ENCODE measurements at places on chromosomes 2 and 18.

DNA sequence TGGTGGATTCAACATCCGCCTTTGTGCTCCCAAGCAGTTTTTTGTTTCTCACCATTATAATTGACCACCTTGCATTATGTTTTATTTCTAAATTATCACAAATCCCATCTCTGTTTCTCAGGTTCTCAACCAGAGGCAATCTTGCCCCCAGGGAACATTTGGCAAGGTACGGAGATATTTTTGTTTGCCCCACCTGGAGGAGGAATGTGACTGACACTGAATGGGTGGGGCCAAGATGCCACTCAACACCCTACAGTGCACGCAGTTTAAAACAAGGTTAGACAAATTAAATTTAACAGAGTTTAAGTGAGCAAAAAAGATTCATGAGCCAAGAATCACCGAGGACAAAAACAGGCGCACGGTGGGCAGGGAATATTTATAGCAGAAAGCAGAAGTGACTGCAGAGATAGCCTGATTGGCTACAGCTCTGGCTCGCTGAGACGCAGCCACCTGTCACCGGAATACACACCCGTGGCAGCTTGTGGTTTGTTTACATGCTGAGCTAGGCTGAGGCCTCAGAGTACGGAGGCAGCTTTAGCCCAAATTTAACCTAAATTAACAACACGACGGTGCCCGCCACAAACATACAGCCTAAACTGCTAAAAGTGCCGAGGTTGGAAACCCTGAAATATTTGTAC lies 150.0 kb upstream of the ALKAL2 start:
- peak; percentile 77 for DNase-seq

GRCh38 chr18:77815666-77816338 lies 566.2 kb downstream of the GALR1 start:
- DNase-seq, result no peak

- DNase-seq, result peak; percentile 38
These were observed 43.9 kb upstream of the RAB11FIP5 start for GRCh38 chr2:73156539-73157124.

DNA sequence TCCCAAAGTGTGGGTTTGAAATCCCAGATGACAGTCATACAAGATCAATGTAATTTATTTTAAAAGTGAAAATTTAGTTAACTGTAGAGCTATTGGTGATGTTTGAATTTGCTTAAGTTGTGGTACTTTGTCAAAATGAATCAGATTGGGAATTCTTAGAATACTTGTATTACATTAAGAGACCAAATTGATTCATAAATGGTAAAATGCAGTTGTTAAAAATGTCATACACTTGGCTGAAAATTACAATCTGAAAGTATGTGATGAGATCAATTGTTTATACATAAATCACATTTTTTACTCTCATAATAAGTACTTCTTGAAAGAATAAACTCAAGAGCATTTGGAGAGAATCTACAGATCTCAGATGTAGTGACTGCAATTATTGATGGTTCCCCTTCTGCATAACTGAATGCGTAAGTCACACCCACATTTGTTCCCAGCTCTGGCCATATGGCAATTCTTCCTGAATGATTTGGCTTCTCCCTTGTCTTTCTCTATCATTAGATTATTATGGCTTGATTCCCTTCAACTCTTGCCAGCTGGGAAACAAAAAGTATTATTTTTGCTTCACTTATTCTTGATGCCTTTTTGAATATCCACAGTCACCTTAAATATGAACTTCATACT lies 558.5 kb downstream of the CPS1 start:
- no peak for DNase-seq

- DNase-seq, result no peak
These were observed 86.2 kb downstream of the UPP2 start for GRCh38 chr2:158187908-158188307.

DNA sequence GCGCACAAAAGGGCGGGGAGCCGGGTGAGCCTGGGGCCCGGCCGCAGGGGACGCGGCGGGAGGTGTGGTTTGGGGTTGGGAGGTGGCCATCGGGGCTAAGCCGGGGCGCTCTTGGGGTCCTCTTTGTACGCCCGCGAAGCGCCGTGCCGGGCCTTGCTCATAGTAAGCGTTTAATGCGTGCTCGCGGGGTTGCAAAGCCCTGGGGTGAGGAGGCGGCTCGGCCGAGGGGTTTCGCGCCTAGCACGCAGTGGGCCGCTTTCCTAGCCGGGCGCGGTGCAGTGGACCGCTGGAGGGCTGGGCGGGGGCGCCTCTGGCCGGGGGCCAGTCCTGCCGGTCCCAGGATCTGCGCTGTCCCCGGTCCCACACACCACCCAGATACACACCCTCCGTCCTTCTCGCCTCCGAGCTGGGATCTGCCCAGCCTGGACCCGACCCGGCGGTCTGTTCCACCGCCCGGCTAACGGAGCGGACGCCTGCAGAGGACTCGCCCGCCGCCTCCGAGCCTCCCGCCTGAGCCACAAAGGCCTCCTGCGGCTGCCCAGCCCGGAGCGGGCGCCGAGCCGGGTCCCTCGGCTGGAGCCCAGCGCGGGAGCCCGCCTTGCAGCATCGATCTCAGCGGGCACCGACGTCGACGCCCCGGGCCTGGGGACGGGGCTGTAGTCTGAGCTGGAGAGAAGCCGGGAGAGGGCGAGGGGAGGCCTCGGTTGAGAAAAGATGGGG lies 564 bp downstream of the DPYSL5 start:
- DNase-seq, result peak; percentile 40

DNA sequence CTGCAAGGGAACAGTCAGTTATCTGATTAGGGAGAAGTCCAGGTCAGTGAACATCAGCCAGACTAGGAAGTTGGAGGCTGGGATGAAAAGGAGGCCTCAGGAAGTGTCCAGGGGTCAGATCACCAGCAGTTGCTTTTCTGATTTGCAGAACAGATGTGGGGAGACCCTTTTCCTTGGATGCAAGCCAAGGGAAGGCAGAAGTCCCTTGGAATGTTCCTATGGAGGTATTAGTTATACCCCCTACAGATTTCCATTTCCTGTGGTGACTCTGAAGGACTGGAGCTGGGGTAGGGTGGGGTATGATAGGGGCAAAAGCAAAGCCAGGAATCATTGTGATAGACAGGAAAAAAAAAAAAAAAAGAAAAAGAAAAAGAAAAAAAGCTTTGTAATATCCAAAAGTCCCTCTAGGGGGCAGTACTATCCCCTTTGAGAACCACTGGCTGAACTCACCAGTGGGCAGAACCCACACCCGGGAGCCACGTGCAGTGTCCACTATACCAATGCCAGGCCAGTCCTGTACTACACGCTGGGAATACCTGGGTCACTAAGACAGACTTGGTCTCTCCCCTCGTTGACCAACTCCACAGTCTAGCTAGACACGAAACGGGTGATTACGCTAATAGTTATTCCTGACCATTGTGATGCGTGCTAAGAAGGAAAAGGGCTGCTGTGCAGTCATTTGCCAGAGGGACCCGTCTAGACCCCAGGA lies 7.4 kb downstream of the DYSF start:
- no peak for DNase-seq

DNA sequence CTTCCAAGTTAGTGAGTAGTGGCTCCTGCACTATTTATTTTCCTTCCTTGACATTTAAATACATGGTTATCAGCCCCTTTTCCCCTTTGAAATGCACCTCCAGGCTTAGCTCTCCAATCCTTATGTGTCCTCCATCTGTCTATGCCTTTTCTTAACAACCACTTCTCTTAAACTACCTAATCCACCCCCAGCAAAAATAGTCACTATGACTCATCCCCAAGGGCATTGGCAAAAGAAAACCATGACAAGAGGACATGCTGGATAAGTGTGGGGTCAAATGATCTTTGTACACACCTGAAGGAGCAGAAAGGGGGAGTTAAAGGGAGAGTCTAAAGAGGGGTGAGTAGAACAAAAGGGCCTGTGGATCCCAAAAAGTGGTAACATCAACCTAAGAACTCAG lies 127.2 kb downstream of the ANKRD44 start:
- DNase-seq, result no peak

- DNase-seq, result no peak
These were observed 35.0 kb downstream of the EPB41L3 start for GRCh38 chr18:5508821-5509220.

- DNase-seq, result no peak
These were observed 23.0 kb downstream of the STK39 start for GRCh38 chr2:168224346-168224745.

GRCh38 chr2:132654968-132655367 lies 15.0 kb downstream of the LYPD1 start:
- no peak for DNase-seq

GRCh38 chr2:52365946-52366345 lies 1334.0 kb upstream of the NRXN1 start:
- DNase-seq, result no peak

DNA sequence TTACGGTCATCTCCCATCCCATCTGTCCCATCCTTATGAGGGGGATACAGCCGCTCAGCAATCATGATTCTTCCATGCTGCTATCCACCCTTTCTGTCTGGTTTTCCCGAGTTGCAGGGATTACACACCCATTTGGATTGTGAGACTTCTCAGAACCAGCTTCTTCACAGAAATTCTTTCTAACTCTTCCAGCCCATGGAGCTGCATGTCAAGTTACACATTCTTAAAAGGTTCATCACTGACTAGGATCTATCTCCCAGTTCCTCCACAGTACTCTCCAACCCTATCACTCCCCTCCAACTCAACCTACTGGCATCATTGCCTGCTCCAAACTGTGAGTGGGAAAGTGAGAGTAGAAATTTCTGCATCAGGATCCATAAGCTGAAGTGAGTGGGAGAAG lies 558.2 kb upstream of the TNP1 start:
- no peak for DNase-seq

GRCh38 chr18:27008575-27008974 lies 143.1 kb upstream of the AQP4 start:
- DNase-seq, result no peak

GRCh38 chr2:25650256-25650655 lies 23.1 kb downstream of the DTNB start:
- DNase-seq, result no peak

GRCh38 chr2:159094173-159094737 lies 125.8 kb downstream of the TANC1 start:
- DNase-seq, result no peak

- DNase-seq, result no peak
These were observed 96.5 kb downstream of the KCNE4 start for GRCh38 chr2:223148516-223148915.

DNA sequence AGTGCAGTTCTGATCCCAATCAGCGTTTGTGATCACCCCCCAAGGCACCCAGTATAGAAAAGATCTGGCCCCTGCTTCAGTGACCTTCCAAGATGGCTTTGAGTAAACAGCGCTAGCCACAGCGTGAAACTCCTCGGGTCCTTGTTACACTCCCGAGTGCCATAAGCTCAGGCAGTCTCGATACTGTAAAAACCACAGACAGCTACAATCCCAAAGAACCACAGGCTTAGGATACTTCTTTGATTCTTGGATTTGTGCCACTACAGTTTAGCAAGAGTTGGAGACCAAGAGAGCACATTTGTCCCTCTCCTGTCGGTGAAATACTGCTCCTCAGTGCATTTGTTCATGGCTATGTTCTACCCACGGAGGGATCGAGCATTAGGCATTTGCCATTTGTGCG lies 352.5 kb upstream of the ZNF521 start:
- no peak for DNase-seq

GRCh38 chr2:46645681-46646162 lies 166.4 kb downstream of the TMEM247 start:
- no peak for DNase-seq

DNA sequence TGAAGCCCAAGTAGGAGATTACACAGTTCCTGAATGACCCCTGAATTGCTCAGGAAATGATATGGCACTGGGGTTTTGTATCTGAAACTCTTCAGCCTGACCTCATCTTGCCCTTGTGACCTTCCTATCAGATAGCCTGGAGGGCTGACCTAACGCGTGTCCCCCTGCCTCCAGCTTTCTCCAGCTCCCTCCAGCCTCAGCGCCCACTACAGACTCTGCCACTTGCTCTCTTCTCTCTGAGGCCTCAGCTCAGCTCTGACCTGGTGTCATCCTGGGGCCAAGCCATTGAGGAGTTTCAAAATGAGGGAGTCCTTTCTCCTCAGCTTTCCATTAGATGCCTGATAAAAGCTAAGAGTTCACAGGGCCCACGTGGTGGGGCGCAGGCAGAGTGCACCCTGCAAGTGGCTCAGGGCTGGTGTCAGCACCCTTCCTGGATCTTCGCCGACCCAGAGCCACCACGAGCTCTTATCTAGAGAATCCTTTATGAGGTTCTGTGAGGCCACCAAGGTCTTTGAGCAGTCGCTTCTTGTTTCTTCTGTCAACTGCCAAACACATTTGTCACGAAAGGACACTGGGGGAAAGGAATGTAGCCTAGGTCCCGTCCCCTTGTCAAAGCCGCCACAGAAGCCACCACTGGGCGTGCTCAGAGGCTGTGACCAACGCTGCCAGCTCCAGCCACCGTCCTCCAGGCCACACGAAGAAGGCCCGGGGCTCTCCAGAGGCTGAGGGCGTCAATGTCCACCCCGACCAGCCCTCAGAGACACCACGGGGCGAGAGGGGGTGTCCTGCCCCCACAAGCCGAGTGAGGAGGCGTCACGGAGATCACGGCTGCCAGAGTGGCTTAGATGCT lies 131.3 kb upstream of the GPC1 start:
- no peak for DNase-seq

DNA sequence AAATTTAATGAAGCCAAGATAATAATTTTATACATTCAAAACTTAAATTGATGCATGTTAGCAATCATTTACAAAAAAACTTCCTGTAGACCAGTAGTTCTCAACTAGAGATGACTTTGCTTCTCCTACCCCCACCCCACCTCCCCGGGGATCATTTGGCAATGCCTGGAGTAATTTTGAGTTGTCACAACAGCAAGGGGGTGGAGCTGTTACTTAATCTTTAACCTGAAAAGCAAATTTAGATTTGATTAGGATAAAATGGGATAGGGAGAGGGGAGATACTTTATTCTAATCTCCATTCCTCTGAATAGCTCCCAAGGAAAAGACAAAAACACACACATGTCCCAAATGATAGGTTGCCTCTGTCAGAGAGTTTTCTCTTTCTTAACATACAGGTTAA lies 4.2 kb downstream of the SLC40A1 start:
- no peak for DNase-seq

DNA sequence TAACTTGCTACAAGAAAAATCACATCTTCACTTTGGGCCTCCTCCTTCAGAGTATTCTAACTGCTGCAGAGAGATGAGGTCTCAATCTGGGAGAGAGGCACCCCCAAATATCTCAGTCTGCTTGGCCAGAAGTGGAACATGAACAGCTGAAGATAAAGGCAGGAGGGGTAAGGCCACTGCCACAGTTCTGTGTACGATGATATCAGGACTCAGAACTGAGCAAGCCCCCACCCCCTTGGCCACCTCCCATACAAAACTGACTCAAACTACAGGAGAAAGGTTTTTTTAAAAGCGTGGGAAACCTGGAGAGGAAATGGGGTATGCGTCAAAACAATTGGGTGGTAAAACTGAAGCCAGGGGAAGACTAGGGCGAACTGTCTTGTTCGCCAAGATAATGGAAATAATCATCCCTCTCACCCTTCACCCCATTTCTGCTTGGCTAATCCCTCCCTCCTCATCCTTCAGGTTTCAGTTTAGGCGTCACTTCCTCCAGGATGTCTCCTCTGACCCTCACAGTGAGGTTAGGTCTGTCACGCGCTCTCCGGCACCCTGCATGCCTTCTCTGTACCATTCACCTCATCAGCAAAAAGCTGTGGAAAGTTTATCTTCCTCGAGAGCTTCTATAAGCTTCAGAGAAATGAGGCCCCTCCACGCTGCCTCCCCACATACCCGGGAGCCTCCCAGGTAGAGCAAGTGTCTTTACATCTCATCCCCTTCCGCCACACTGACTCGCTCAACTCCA lies 64.4 kb downstream of the SFXN5 start:
- DNase-seq, result no peak

- DNase-seq, result no peak
These were observed 289.7 kb downstream of the EPHA4 start for GRCh38 chr2:221282386-221282785.

GRCh38 chr2:191109888-191110287 lies 40.9 kb downstream of the STAT4 start:
- peak; percentile 13 for DNase-seq

- no peak for DNase-seq
These were observed 169.5 kb upstream of the AGAP1 start for GRCh38 chr2:235324324-235324723.
